Left forelimb (tissue), 1 donor: ENCODE measurements at places on chromosomes 2 and 18.

- no peak for DNase-seq
These were observed 273.9 kb downstream of the MYT1L start for GRCh38 chr2:2057125-2057721.

- peak; percentile 79 for DNase-seq
These were observed 232.8 kb downstream of the KLHL29 start for GRCh38 chr2:23617811-23618215.

DNA sequence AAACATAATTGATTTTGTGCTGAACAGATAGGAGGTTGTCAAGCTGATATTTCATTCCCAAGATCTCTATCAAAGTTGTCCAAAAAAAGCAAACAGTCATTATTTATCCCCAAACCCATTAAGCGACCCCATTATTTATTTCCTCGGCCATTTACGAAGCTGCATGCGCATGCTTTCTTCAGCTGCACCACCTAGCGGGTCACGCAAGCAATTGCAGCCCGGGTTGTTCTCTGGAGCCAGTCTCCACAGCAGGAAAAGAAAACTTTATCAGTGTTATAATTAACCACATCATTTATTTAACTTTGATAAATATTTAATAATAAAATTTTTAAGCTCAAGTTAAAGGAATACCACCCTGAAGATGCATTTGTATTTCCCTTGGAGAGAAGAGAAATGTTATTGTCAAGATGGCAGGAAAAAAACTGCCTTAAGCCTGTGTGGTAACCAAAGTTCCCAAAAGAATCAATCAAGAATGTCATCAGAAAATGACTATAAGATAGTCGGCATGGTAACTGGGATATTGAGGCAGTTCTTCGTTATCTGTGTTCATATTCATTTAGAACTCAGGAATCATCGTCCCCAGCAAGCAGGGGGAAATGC is 304.7 kb downstream of the FBXO15 start:
- no peak for DNase-seq

GRCh38 chr2:176114930-176115625 is 1.5 kb upstream of the HOXD10 start:
- no peak for DNase-seq

DNA sequence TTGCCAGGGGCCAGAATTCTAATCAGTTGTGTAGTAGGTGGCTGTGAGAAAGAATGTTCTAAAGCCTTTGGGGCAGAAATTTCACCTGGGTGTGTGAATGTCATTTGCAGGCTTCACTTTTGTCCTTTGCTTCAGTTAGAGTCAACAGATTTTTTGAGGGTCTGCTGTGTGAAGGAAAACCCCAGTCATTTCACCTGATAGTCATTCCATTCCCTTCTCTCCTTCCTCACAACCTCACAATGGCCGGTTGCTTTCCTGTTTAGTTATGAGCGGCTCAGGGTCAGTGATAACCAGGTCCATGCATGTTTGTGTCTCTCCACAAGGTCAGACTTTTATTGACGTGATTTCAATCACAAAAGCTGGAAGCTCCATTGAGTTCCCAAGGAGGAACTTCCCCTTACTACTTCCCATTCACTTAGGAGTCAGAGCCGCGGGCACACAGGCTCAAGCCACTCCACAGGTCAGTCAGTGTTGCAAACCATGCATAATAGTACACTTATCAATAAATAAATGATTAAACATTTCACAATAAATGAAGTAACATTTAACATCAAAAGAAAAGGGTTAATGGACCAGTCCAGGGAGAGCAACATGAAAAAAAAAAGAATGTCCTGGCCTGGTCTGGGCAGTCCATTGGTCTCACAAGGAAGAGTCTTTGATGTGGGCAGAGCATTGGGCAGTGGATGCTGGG is 74.3 kb downstream of the NPAS2 start:
- no peak for DNase-seq

DNA sequence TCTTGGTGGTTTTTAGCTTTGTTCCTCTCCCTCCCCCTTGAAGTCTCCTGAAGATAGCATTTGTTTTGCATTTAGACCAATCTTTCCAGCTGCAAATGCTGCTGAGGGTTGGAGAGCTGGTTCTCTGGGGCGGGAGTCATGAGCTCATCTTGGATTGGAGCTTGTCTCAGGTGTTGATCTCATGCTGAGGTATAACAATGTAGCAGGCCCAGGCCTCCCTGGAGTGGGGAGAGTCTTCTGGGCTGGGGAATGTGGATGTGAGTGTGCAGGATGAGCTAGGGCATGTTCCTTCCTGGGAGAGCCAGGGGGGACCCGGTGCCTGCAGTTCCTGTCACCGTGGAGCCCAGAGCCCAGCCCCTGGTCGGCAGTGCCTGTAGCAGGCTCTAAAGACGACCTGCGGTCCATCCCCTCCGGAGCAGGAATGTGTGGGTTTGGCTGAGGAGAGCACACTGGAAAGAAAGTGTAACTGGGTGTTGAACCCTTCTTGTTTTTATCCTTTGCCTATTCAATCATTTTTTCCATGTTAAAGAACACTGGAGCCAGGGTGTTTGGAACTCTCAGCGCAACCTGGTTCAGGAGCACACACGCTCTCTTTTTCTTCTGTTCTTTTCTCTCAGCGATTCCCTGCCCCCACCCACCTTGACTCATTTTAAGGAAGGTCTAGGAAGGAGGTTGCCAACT is 2.7 kb downstream of the ZNF532 start:
- no peak for DNase-seq

GRCh38 chr2:226023383-226023782 is 623.9 kb downstream of the NYAP2 start:
- DNase-seq, result no peak

GRCh38 chr18:80022613-80023012 is 11.6 kb upstream of the RBFA start:
- DNase-seq, result no peak

DNA sequence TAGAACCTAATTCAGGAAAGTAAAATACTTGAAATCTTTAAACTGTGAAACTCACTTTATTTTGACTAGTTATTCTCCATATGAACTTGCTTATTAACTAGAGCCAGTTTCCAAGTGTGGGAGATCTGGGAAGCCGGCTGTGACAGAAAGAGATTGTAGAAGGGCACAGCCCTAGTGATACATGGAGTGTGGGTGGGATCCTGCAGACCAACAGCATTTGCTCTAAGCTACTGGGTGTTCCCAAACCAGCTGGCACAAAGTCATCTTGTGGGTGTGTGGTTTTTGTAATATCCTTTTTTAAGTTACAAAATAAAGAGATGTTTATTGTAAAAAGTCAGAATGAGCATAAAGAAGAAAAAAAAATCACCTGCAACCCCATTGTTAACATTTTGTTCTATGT is 3.4 kb downstream of the DUSP19 start:
- DNase-seq, result no peak
